ENCODE measurements at places on chromosomes 16 and 17.

- DNase-seq = no peak
These were observed 176.0 kb downstream of the AATF start for GRCh38 chr17:37124821-37125173.

DNA sequence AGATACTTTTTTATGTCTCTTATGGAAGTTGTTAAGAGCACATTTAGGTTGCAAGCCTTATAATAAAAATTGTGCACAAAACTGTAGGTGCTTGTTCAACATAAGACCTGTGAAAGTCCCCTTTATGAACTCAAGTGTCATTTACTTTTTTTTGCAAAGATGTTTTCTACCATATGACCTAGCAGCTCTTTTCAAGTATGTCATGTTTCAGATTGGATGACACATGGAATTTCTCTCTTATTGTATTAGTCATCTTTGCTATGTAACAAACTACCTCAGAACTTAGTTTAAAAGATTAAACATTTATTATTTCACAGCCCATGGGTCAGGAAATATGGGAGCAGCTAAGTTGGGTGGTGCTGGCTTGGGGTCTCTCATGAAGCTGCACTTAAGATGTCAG is 57.9 kb downstream of the PHKB start:
- DNase-seq = no peak

GRCh38 chr17:8405499-8406016 is 7.9 kb upstream of the RNF222 start:
- no peak for DNase-seq

DNA sequence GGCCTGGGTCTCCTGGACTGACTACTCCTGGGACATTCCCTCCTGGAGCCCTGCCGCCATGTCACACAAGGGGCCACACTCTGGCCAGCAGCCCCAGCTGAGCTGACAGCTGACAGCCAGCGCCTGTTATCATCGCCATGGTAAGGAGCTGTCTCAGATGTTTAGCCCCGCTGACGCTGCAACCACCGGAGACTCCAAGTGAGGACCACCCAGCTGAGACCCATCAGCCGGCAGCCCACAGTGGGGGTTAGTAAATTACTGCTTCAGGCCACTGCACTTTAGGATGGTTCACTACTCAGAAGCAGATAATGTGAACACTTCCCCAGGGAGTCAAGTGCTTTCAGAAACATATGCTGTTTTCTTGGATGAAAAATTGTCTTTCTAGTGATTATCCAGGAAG is 14.6 kb upstream of the SPHK1 start:
- DNase-seq = no peak

DNA sequence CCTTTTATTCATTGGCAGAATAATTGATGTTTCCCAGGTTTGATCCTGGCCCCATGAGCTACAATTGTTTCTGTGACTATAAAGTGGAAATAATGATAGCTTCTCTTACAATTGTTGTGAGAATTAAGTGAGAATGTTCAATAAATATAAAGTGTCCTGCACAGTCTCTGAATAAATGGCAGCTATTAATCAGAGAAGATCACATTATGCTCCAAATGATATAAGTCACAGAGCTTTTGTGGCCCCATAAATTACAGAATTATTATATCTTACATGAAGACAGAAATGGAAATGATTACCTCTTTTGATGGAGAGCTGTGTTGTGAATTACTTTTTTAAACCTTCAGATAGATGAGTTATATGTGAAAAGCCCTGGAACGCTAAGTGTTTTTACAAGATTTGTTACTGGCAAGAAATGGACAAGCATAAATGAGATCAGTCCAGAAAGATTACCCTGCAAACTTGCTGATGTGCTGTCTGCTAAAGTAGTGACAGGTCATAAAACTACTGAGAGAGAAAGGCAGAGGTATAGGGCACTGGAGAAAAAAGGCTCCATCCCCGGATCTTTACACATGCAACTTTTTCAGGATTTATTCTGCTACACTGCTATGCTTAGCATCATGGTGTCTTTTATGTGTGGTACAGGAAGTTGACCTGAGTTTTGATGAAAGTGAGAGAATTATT is 750.9 kb upstream of the GOT2 start:
- no peak for DNase-seq

- no peak for DNase-seq
These were observed 180.6 kb downstream of the COPRS start for GRCh38 chr17:31678431-31678830.

GRCh38 chr17:78559749-78560368 is 17.3 kb downstream of the DNAH17 start:
- DNase-seq = no peak

DNA sequence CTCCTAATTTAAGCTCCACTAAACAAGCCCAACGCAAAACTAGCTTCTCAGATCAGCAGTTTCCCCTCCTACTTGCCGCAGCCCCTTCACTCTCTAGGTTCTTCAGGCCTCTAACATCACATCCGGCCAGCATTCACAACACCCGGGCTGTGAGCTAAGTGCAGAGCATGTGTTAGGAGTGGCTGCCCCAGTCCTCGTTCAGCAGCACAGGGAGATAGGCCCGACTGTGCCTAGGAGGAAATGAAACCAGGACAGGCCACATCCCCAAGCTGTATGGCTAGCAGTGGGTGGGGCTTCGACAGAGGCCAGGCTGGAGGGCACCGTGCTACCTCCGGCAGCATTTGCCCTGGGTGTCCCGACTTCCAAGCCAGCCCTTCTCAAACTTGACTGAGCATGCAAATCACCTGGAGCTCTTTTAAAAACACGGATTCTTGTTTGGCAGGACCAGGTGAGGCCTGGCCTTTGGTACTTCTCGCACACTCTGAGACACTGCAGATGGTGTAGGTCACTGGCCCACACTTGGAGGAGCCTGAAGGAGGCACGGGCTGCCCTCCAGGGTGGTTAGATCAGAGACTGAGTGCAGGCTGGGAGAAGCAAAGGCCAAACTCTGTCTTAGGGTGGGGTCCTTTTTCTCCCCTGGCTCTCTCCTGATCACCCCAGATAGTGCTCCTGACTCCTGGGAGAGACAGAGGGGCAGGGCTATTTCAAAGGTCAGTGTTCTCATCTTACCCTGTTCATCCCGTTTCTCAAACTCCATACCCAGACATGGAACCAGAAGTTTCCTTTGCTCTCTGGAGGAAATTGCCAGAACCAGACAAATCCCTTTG is 202.0 kb downstream of the C16orf78 start:
- DNase-seq = no peak

GRCh38 chr16:75456971-75457370 is 7.5 kb downstream of the TMEM170A start:
- DNase-seq = no peak

DNA sequence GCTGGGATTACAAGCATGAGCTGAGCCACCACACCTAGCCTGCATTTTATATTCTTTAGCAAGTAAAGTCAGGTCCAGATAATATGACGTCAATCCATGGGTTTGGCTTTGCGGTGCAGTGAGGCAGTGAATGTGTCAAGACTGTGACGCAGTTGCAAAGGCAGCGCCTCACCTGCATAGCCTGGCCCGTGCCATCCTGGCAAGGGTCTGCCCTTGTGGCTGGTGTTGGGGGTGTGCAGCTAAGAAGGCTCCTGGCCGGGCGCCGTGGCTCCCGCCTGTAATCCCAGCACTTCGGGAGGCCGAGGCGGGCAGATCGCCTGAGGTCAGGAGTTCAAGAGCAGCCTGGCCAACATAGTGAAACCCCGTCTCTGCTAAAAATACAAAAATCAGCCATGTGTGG is 7.0 kb downstream of the PDF start:
- no peak for DNase-seq

GRCh38 chr17:47966079-47966519 is 4.8 kb upstream of the CDK5RAP3 start:
- DNase-seq = no peak

GRCh38 chr17:49775546-49776260 is 11.8 kb upstream of the FAM117A start:
- DNase-seq = no peak

GRCh38 chr17:61219460-61219859 is 180.2 kb upstream of the TBX2 start:
- no peak for DNase-seq

- DNase-seq = no peak
These were observed 9.4 kb downstream of the MPP3 start for GRCh38 chr17:43823350-43824084.

DNA sequence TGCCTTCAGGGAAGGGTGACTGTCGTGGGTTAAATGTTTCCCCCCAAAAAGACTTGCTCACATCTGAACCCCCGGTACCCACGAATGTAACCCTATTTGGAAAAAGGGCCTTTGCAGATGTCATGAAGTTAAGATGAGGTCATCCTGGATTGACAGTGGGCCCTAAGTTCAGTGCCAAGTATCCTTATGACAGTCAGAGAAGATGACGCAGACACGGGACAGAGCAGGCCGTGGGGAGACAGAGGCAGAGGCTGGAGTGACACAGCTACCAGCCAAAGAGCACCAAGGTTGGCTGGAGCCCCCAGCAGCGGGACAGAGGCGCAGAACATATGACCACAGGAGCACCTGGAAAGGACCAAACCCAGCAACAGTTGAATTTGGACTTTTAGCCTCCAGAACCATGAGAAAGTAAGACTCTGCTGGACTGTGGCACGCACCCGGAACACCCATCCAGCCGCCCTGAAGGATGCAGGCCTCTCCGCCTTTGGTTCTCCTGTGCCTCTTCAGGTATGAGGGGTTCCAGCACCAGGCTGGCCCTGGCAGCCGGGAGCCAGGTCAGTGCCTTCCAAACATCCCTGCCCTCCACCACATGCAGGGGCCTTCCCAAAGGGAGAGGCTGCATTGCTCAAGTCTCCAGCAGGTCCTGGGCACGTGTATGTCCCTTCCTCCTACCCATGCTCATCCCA is 104.0 kb downstream of the FOXL1 start:
- no peak for DNase-seq

DNA sequence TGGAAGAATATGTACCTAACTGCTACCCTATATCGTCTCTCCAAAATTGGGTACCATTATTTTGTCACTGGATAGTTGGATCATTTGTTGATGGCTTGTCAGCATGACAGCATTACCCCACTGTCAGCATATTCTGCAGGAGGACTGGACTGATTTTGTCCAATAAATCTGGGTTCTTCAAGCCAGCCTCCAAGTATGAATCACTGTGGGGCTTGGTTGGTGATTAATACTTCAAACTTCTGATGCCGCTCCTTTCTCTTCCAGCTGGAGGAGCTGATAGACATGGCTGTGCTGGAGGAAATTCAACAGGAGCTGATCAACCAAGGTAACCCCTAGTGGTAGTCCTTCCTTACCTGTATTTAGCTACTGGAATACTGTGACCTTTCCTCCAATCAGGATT is 2.5 kb downstream of the RPAIN start:
- DNase-seq = no peak

GRCh38 chr16:23288209-23288608 is 13.9 kb upstream of the SCNN1B start:
- DNase-seq = no peak

DNA sequence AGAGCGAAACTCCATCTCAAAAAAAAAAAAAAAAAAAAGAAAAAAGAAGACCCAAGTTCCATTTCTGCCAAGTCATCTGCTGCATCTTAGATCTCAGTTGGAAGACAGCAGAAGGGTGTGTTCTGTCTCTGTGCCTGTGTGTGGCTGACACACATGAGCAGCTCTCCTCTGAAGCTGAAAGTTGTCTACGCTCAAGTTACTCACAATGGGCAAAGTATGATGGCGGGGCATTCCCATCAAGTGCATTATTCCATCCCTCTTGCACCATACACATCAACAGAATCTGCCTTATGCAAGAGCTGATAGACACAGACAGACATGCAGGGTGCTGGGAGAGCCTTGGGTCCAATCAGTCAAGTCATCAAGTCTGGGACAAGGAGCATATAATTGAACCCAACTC is 402.2 kb downstream of the XYLT1 start:
- DNase-seq = no peak

- DNase-seq = no peak
These were observed 12.0 kb upstream of the DOC2B start for GRCh38 chr17:193426-193810.

- DNase-seq = no peak
These were observed 122.6 kb upstream of the FOXF1 start for GRCh38 chr16:86387468-86388440.

DNA sequence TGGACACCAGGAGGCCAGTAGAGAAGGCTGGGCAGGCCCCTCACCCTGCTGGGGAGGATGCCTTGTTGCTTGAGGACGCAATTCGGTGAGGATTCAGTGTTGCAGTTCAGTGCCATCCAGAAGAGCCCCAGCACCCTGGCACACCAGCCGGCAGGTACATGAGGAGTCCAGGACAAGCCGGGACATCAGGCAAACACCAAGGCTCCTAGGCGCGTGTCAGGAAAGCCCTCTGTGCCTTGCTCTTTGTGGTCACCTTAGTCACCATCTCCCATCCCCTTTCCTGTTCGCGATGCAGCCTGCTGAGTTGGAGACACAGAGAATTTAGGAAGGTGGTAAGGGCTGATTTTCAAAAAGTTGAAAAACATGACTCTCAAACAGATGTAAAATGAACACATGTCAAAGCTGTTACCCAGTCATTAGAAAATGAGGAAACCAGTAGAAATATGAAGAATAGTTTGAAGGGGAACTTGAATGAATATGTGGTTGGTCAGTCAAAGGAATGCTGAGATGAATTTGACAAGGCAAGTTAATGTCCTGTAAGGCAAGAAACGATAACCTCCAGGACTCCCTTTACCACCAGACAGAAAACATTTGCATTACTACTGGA is 2.3 kb upstream of the NCBP3 start:
- no peak for DNase-seq

GRCh38 chr16:82584553-82585152 is 42.1 kb upstream of the CDH13 start:
- DNase-seq = no peak

DNA sequence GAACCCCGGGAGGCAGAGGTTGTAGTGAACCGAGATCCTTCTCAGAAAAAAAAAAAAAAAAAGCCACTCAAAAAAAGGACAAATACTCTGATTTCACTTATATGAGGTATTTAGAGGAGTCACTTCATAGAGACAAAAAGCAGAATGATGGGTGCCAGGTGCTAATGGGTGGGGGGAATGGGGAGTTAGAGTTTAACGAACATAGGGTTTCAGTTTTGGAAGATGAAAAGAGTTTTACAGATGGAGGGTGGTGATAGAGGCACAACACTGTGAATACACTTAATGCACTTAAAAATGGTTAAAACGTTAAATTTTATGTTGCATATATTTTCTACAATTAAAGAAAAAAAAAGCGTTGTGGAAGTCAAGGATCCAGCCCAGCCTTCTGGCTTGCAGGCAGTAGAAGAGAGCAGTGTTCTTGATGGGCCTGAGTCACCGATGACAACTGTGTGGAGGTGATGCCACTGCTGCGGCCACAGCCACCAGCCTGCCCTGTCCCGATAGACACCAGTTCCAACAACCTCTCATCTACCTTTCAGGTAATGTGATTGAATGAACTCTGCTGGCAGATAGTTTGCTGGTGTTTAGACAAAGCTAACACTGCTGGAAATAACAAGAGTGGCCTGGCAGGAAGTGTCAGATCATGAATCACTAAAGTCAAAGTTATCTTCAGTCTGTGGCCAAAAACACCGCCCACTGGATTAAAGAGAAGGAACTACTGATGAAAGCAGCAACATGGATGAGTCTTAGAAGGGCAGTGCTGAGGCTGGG is 49.9 kb upstream of the COX10 start:
- DNase-seq = no peak

GRCh38 chr16:681746-682427 is 1.7 kb downstream of the STUB1 start:
- no peak for DNase-seq

GRCh38 chr16:89982318-89982717 is 33.8 kb downstream of the DEF8 start:
- no peak for DNase-seq
